ENCODE measurements at places on chromosomes 1 and 21.
A peak's percentile ranks its signal among the peaks of the same experiment; 100 is the strongest.

DNA sequence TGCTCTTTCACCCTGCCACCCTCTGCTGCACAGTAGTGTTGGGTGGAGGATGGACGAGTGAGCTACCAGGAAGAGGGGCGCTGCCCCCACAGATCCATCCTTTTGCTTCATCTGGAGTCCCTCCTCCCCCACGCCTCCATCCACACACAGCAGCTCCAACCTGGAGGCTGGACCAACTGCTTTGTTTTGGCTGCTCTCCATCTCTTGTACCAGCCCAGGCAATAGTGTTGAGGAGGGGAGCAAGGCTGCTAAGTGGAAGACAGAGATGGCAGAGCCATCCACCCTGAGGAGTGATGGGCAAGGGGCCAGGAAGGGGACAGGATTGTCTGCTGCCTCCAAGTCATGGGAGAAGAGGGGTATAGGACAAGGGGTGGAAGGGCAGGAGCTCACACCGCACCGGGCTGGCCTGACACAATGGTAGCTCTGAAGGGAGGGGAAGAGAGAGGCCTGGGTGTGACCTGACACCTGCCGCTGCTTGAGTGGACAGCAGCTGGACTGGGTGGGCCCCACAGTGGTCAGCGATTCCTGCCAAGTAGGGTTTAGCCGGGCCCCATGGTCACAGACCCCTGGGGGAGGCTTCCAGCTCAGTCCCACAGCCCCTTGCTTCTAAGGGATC lies 8.5 kb downstream of the CHRNB2 start:
- no peak for DNase-seq

DNA sequence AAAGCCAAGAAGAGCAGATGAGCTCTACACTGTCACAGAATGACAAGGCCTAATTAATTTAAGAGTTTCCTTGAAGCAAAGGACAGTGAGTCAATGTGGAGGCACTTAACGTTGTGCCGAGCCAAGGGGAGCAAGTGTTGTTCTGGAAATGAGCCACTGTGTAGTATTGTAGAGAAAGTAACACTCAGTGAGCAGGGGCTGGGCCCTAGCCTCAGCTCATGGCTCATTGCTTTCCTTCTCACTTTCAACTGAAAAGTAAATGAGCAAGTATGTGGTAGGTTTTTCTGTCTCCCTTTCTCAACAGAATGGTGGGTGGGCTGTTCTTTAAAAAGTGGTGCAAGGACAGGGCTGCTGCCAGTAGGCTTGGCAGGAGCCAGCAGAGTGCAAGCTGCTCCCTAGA lies 11.8 kb upstream of the KIAA0040 start:
- DNase-seq = no peak

DNA sequence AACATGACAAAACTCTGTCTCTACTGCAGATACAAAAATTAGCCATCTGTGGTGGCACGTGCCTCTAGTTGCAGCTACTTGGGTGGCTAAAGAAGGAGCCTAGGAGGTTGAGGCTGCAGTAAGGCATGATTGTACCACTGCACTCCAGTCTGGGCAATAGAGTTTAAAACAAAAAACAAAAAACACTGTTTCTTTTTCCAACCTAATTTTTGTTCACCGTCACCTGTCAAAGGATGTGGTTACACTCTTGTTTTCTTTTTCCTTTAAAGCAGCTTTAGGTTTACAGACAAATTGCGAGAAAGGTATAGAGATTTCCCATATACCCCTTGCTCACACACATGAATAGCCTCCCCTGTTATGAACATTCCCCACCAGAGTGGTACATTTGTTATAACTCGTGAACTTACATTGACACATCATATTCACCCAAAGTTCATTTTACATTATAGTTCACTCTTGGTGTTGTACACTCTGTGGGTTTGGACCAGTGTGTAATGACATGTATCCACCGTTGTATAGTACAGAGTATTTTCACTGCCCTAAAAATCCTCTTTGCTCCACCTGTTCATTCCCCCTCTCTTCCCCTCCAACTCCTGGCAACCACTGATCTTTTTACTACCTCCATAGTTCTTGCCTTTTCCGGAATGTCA lies 26.2 kb downstream of the SMG7 start:
- DNase-seq = no peak

GRCh38 chr1:247175458-247175857 lies 3.6 kb upstream of the ZNF124 start:
- DNase-seq = no peak

- no peak for DNase-seq
These were observed 201.6 kb upstream of the PLXNA2 start for GRCh38 chr1:208445758-208446203.

DNA sequence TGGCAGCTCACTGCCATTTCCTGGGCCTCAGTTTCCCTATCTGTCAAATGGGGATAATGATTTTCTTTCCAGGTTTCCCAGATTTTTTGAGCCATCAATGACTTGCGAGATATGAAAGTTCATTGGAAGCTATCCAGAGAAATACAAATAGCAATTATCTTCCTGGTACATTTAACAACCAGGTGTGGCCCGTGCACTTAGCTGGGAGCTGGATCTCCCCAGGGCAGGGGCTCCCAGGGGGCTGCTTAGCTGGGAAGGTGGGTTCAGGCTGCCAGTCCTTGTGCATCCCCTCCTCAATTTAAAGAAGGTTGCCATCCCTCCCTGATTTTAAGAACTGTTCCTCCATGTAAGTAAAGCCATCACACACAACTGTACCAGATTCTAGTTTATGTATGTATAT lies 3.6 kb upstream of the TMEM54 start:
- DNase-seq = no peak

- DNase-seq = no peak
These were observed 96.5 kb downstream of the KCNN3 start for GRCh38 chr1:154773551-154773950.

DNA sequence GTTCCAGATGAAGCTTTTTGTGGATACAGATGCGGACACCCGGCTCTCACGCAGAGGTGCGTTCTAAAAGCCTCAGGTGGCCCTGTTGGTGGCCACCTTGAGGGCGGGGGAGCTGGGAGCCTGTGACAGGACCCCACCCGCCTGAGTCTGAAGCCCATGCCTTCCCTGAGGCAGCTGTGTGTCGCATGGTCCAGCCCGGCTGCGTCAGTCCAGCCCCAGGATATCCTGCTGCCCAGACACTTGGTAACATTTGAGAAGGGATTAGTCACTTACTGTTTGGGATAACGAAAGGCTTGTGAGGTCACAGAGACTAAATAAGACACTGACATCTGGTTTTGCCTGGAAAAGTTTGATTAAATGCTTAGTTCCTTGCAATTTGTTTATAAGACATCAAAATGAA lies 68.9 kb downstream of the UCK2 start:
- no peak for DNase-seq

- peak; percentile 3 for DNase-seq
These were observed 1.4 kb downstream of the NCAM2 start for GRCh38 chr21:20999659-21000058.

- DNase-seq = no peak
These were observed 64.0 kb downstream of the COL18A1 start for GRCh38 chr21:45468971-45469272.

DNA sequence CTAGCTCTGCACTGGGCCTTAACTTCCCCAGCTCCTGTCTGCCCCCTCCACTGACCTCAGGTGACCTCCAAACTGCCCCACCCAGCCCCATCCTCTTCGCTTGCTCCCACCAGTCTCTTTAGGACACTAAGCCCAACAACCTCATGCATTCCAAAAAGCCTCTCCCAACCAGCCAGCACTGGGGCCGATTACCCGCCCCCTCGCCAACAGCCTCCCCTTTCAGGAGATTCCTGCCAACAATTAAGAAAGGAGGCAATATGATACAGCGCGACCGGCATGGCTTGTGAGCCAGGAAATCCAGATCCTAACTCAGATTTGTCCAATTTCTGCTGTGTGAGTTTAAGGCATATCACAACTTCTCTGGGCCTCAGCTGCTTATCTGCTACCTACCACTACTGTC lies 14.7 kb downstream of the KANK4 start:
- no peak for DNase-seq

GRCh38 chr1:175269151-175269550 lies 76.6 kb upstream of the KIAA0040 start:
- DNase-seq = no peak

GRCh38 chr1:113369040-113369439 lies 21.3 kb upstream of the MAGI3 start:
- DNase-seq = no peak

DNA sequence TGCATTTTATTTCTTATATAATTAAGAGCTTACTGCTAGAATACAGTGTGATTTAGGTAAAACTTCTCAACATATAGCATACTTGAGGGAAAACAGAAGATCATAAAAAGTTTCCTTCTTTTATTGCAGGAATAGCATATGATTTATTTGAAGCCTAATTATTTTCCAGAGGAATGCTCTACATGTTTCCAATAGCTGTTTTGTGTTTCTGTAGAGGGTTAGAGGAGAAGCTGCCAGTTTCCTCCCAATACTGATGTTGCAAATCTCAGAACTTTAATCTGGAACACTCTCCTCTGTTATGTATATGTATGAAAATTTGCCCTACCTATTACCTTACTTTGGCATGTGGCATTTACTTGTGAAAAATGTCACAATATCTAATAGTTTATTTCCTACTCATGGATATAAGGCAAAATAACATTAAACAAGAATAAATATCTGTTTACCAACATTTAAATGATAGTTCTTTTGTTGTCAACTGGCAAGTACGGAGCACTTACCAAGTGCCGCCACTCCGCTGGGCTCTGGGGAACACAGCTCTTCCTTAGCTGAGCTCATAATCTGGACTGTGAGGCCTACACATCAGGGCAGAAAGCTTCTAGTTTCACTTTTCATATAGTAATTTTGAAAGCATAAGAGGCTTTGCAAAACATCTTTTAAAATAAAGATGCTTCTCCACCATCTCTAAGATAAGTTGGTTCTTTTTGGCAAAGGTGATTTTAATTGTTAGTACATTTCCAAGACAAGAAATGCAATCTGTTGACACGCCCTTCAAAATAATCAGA lies 239.8 kb upstream of the C1orf105 start:
- no peak for DNase-seq

DNA sequence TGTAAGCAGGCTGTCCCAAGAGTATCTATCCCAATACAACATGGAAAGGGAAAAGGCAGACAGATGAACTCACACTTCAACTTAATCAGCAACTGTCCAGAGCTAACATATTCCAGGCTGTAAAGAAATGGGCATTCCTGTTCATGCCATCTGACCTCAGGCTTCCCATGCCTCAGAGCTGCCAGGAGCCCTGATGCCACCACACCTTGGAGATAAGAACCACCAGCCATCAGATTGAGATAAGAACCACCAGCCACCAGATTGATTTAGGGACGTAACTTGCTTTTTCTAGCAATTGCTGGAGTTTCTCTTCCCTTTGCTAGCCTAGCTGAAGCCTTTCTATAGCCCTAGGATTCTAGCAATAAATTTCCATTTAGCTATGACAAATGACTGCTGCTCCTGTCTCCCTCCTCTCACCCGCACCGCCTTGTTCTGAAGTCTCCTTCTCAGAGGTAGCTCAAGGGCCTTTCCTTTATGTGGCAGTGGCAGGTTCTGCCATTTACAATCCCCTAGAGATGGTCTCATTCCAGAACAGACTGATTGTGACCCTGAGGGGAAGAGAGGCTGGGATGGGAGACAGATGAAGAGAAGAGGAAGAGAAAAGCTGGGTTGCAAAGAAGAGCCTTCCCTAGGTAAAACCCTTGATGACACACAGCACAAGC lies 88.0 kb upstream of the CTTNBP2NL start:
- DNase-seq = no peak

DNA sequence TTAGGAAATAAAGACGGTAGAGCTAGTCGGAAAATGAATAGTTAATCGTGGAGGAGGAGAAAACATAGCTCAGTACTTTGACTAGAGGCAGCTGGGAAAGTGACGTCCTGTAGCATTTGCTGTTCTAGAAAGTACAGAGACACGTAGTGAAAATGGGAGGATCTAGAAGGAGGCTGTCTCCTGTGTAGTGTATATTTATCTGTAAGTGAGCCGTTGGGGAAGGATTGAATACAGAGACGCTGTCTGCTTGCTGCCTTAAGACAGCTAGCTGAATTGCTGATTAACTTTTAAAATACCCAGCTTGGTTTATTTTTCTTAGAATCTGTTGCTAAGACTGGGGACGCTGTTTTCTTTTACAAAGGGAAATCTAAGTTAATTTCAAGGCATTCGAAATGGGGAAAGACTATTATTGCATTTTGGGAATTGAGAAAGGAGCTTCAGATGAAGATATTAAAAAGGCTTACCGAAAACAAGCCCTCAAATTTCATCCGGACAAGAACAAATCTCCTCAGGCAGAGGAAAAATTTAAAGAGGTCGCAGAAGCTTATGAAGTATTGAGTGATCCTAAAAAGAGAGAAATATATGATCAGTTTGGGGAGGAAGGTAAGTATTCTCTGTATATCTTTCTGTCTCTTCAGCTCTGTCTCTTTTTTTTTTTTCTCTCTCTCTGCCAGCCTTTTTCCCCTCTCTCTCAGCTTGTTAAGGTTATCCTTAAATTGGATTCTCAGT lies at the start of gene DNAJB4:
Gene DNAJB4, plus strand, starts transcription at position 221 of the 729 bp plus-strand sequence. Its CDS starts 172 bp downstream, at position 393.
- DNase-seq = peak; percentile 92

- no peak for DNase-seq
These were observed 21.9 kb downstream of the CLCA2 start for GRCh38 chr1:86445919-86446318.

GRCh38 chr21:40863839-40864238 lies 16.9 kb upstream of the DSCAM start:
- no peak for DNase-seq

DNA sequence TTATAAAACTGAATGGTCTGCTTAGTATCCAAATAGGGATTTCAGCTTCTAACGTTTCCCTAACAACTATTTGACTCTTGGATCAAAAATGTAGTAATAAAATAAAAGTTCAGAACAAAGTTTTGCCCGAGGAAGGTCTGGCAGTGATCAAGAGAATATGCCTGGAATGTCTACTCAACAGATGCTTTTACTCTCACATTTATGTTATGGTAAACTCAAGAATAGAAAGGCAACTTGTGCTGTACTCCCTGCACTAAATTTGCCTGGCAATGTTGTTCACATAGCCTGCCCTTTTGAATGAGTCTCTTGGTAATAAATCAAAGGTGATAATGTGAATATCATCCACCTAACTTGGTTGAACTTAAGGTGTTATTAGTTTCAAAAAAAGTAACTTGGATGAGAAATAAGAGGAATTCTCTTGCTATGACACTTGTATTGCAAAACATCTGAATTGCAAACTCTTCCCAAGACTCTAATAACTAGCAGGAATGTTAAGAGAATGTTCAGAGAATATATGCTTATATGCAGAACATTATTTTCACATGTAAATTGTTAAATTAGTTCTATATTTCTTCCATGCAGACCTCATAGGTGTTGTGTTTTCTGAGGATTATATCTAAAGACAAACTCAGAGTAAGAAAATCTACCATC lies 215.8 kb downstream of the COL24A1 start:
- no peak for DNase-seq

DNA sequence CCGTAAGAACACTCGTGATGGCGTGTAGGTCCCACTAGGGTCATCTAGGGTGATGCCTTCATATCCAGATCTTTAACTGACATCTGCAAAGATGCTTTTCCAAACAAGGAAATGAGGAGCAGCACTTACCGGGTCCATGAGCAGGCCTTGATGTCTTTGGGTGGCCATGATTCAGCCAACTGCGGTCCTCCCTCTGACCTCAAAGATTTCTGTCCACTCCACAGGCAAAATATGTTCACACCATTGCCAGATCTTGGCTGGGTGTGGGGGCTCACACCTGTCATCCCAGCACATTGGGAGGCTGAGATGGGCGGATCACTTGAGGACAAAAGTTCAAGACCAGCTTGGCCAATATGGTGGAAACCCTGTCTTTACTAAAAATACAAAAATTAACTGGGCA lies 18.2 kb downstream of the TRPM2 start:
- no peak for DNase-seq

Data from NCI-H526 treated with DMSO at 0.1 percent for 48 hours (cell line).